GM13977 (cell line): ENCODE measurements at places on chromosomes 1 and 21.
A peak's percentile ranks its signal among the peaks of the same experiment; 100 is the strongest.

- DNase-seq: no peak
Measured at GRCh38 chr1:47436979-47437446, 831 bp upstream of the FOXD2 start.

- DNase-seq: no peak
Measured at GRCh38 chr1:181335631-181336030, 147.7 kb upstream of the CACNA1E start.

- no peak for DNase-seq
Measured at GRCh38 chr1:178361847-178362246, 134.9 kb downstream of the CLEC20A start.

DNA sequence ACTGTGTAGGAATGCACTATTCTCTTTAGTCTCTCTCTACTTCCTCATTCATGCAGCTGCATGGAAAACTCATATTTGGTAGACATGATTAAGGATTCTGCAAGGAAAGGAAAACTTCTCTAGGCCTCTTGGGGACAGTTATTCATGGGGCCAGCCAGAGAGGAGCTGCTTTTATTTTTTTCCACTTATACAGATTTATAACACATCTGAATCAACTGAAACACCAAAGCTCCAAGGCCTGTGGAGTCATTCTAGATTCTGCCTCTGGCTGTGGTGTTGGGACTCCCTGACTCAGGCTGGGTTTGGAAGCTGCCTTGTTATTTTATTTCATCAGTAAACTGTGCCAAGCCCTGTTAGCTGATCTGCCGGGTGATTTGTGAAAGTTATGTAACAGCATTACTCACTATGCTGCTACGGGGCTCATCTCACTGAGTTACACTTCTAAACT, 83.9 kb upstream of the EDEM3 start:
- no peak for DNase-seq

- no peak for DNase-seq
Measured at GRCh38 chr1:15838721-15839120, 8.8 kb upstream of the SPEN start.

DNA sequence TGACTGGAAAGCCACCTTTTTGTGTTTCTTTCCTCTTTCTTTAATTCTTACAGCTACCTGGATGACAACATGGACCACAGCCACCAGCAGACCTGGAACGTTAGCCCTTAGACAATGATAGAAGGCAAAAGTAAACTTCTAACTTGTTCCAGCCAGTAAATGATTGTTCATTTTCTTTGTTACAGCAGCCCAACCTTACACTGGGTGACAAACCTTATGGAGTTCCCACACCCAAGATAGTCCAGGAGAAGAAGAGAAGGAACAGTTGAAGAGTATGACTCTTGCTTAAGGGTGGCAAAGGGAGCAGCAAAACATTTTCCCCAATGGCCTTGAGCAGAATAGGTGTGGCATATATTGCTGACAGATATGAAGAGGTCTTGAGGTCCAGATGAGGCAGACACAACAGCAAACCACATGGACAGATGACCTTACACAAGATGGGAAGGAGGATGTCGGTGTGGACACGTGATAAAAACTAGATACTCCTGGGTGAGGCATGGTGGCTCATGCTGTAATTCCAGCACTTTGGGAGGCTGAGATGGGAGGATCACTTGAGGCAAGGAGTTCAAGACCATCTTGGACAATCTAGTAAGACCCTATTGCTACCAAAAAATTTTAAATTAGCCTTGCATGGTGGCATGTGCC, 11.8 kb upstream of the FAM76A start:
- no peak for DNase-seq

- DNase-seq: no peak
Measured at GRCh38 chr1:2601721-2602303, 15.2 kb downstream of the PRXL2B start.

DNA sequence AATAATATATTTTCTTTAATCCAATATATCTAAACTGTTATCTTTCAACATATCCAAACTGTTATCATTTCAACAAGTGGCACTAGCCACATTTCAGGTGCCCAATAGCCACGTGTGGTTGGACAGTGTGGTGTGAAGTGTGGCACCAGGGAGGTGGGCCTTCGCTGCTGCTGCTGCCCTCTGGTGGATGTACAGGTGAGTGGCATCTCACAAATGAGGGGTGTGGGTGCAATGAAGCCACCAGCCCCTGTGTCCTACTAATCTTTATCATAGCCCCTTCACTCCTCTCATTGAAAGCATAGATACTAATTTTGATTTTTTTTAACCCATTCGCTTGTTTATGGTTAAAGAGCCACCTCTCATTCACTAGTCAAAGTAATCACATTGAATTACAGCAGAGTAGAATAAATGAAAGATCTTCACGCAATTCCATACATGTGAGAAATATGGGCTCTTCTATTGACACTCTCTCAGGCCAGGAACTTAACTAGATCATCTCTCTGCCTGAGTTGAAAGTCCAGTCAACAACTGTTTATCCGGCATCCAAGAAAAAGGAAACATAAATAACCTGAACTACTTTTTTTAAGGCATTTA, 499.2 kb downstream of the OMA1 start:
- DNase-seq: peak; percentile 56

DNA sequence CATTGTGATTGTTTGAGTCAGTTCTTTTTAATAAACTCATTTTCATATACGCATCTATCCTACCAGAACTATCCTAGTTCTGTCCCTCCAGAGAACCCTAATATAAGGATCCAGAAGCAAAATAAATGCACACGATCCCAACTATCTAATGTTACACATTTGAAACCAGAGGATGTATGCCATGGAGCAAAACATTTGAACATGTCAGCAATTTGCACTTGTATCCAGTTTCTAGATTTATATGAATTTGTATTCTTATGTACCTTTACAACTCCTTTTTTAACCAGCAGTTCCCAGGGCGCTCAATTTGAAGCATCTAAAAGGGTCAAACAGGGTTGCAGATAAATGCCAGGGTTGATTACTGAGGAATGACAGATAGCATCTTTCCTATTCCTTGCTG, 2.1 kb downstream of the EXTL2 start:
- no peak for DNase-seq

DNA sequence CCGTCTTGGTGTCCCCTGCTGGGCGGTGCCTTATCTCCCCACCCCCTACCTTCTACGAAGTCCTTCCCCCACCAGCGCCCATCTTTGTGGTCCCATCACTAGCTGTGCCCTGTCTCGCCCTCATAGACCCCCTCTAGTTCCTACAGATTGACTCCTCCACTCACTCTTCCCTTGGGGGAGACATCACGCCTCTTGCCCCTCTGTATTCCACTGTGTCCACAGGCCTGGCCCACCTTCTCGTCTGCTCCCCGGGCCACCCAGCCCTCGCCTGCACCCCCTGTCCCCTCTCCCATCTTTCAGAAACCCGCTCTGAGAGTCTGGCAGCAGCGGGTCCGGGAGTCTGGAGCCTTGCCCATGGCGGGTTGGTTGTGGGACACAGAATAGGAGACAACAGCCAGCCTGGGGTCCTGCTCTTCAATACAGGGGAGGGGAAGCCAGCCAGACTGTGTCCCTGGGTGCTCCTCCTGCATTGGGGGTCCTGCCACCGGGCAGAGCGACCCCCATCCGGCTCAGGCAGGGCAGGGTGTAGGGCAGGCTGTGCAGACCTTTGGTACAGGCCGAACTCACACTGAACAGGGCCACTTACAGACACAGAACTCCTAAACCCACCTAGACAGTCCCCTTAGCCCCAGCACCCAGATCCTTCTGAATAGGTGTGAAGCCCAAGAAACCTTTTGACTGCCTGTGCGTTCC, 1.1 kb downstream of the RNF187 start:
- DNase-seq: no peak

DNA sequence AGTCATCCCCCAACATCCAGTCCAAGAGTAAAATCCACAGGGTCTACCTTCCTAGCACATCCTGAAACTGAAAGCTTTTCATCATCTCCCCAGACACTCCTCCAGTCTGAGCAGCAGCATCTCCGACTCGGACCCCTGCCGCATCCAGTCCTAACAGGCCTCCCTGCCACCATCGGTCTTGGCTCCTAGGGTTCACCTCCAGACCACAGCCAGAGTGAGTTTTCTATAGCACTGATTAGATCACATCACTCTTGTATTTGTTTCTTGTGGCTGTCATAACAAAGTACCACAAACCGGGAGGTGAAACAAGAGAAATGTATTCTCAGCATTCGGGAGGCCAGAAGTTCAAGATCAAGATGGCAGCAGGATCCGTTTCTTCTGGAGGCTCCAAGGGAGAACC, 187.8 kb downstream of the TOMM20 start:
- DNase-seq: no peak

DNA sequence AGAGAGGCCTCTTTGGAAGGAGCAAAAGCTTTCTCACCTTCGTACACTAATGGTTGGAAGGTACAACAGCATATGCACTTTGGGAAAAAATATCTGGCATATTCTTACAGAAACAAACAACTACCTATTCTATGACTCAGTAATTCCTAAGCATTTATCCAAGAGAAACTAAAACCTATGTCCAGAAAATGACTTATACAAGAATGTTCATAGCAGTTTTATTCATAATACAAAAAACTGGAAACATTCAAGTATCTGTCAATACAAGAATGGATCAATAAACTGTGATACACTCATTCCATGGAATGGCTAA, 8.2 kb downstream of the NBPF1 start:
- no peak for DNase-seq
